CD8-positive, alpha-beta memory T cell (primary cell): ENCODE measurements at places on chromosomes 7 and 10. TPM values are rescaled to one million over a fixed set of nuclear protein-coding genes. Genes with fewer than 3 reads are reported as not detected.

Gene SORCS1
- not detected for total RNA-seq

DNA sequence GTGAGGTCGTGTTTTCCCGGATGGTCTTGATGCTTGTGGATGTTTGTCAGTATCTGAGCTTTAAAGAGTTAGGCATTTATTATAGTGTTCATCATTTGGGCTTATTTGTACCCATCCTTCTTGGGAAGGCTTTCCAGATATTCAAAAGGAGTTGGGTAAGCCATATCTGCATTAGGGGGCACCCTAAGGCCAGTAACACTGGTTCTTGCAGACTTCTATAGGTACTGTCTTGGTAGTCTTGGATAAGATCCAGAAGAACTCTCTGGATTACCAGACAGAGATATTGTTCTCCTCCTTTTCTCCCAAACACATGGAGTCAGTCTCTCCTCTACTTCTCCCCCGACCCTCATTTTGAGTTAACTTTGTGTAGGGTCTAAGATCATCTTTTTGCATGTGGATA, 92.8 kb downstream of the SDK1 start:
- no peak for DNase-seq

- no peak for DNase-seq
Observed at GRCh38 chr7:1005303-1005702, 22.3 kb downstream of the CYP2W1 start.

Gene ANKRD1
- total RNA-seq = not detected
